Left lobe of liver (tissue), 2 donors: ENCODE measurements at places on chromosomes 2 and 18. TPM values are rescaled to one million over a fixed set of nuclear protein-coding genes. Genes with fewer than 3 reads are reported as not detected.

GRCh38 chr2:68371581-68371980 is 6.5 kb downstream of the PLEK start:
- no peak for DNase-seq

DNA sequence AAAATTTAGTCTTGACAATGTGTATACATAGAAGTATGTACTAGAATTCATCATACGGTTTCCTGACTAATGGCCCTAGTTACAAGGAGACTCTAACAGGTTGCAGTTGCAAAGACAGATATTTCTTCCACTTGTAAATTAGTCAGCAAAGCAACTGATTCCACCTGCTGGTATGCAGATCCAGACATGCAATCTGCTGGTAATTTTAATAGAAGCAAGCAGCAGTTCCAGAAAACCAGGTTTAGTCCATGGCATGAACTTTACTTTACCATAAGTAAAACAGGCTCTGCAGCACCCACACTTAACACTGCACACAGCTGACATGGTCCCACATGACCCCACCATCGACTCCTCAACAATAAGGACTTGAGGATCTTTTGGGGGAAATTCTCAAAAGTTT is 110.9 kb upstream of the SP3 start:
- DNase-seq, result no peak

The ANKRD62 gene
- not detected for total RNA-seq

The TNFAIP6 gene
- total RNA-seq, result not detected

The SEPTIN10 gene
- total RNA-seq, result 36.3 TPM

The IL36B gene
- total RNA-seq, result not detected

- DNase-seq, result no peak
Measured at GRCh38 chr2:109435901-109436598, 177.7 kb downstream of the SEPTIN10 start.

DNA sequence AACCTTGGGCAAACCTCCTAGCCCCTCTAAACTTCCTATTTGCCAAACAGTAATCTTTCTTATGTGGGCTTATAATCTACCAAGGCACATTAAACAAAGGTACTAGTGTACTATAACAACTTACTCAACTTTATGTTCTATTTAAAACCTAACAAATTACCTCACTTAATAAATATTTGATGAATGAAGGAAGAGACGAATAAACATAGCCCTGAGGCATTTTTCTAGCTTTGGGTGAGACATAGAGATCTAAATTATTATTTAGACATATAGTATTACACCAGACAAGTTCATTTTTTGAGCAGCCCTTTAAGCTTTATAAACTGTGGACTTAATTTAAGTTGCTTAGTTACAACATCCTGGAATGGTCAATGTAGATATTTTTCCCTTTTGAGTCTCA is 104.6 kb downstream of the UNC80 start:
- no peak for DNase-seq

- DNase-seq, result no peak
Measured at GRCh38 chr2:149585166-149585885, 2.2 kb downstream of the MMADHC start.

The ACADL gene
- 26.8 TPM for total RNA-seq

The CAPN14 gene
- total RNA-seq, result not detected

The GPBAR1 gene
- 1.3 TPM for total RNA-seq

GRCh38 chr2:18123577-18123976 is 245.1 kb downstream of the KCNS3 start:
- no peak for DNase-seq

DNA sequence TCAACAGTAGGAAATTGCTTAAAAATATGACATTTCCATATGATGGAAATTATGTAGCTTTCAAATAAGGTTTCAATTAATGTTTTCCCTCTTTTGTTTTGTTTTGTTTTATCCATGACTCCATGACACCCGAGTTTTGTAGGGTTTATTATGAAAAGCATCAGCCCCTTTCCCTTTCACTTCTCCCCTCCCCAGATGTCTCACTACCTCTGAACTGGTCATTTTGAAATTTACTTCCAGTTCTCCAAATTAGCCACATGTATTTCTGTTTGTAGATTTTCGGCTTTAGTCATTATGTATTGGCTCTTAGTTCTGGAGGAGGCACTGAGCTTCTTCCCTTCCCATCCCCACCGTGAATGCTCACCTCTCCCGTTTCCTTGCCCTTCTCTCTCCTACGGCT is 18.6 kb upstream of the VPS4B start:
- no peak for DNase-seq

DNA sequence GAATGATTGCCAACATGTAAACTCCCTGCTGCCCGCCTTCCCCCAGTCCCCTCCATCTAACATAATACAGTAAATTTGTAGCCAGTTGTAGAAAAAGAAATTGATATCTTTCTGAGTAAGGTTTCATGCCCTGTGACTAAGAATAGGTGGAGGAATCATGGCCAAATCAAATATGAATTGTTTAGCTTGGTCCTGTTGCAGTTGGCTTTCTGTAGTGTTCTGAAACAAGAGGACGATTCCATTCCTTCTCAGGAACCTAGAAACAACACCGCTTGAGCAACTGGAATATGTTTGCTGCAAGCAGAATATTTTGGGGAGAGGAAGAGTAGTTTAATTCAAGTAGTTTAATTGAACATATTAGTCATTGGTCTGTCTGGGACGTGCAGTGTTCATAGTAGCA is 7.0 kb upstream of the DRC1 start:
- no peak for DNase-seq

The RAB27B gene
- 1.0 TPM for total RNA-seq

The RGPD3 gene
- total RNA-seq, result 0.13 TPM

DNA sequence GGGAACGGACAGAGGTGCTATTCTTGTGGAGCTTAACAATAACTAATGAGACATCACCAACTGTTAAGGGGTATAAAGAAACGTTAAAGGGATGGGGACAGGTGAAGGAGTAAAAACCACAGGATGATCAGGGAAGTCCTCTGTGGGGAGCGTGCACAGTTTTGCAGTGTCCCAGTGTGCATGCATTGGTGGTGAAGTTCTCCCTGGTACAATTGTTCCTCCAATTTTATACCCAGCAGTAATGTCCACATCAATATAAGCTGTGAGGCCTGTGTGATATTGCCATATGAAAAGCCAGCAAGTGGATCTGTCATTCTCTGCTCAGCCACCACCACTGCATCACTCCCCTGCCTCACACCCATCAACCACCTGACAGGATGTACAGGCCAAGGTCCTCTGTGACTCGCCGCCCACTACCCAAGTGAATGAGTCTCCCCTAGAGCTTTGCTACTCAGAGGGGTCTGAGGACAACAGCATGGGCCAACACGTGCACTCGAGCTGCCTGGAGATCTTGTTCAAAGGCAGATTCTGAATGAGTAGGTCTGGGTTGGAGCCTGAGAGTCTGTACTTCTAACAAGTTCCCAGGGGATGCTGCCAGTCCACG is 4.6 kb downstream of the MLPH start:
- DNase-seq, result no peak

GRCh38 chr18:58194028-58194427 is 150.0 kb downstream of the NEDD4L start:
- DNase-seq, result no peak

GRCh38 chr2:59935005-59935404 is 618.4 kb downstream of the BCL11A start:
- no peak for DNase-seq

- no peak for DNase-seq
Measured at GRCh38 chr2:42248846-42249245, 79.7 kb downstream of the EML4 start.

DNA sequence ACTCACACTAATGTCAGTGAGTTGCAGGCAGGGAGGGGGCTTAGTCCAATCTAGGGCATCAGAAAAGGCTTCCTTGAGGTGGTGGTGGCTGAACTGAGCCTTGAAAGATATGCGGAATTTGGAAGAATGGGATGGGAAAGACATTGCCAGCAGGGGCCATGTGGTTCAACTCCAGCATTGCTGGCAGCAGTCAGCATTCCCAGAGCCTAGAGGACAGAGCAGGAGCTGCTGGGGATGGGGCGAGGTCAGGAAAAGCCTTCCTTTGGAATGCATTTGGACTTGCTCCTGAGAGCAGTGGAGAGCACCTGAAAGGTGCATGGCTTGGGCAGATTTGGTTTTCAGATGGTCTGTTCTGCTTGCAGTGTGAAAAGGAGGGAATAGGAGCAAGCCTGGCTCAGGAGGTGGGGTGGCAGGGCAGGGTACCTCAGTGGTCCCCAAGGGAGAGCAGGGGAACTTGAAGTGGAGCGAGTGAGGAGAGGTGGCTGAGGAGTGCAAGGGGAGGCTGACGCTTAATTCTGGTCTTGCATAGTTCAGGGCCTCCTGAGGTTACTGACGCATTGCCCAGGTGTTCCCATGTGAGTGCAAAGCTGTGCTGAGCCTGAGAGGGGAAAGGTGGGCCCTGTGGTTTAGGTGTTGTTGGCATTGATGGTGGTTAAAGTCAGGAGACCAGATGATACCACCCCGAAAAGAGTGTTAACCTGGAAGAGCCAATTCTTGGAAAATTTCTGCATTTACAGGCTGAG is 112.1 kb upstream of the MGAT5 start:
- no peak for DNase-seq

DNA sequence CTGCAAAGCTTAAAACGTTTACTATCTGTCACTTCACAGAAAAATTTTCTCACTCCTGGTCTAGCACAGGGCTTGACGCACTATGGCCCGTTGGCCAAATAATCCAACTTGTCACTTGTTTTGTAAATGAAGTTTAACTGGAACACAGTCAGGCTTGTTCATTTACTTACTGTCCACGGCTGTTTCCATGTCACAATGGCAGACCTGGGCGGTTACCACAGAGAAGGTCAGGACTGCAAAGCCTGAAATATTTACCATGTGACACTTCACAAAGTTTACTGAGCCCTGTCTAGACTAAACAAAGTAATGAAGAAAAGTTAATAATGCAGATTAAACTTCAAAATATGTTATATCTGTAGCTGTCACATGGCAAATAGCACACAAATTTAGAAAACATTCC is 273.0 kb upstream of the GYPC start:
- no peak for DNase-seq

The SKOR2 gene
- not detected for total RNA-seq

- no peak for DNase-seq
Measured at GRCh38 chr2:140473851-140474250, 1657.0 kb downstream of the LRP1B start.

GRCh38 chr2:52288596-52288995 is 1256.7 kb upstream of the NRXN1 start:
- DNase-seq, result no peak

The KCNJ3 gene
- total RNA-seq, result 0.78 TPM

DNA sequence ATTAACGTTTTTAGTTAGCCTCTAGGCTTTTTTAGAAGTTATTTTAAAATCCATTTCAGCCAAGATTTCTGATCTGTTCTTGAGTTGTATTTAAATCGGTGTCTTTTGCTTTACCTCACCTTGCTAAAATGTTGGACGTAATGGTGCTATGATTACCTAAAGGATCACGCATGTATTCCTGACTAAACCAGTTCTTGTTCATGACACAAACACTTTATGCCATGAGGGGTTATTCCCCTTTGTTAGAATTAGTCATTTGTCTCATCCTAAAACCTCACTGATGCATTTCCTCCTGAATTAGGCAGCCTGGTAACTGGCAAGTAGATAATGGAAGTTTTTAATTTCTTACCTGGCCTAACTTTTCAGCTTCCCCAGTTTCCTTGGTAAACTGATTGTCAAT is 185.4 kb upstream of the TANK start:
- DNase-seq, result no peak

The ERFE gene
- not detected for total RNA-seq

GRCh38 chr18:8264861-8265411 is 344.3 kb upstream of the RAB12 start:
- peak; percentile 57 for DNase-seq

The MYO7B gene
- 0.63 TPM for total RNA-seq

- no peak for DNase-seq
Measured at GRCh38 chr2:5592916-5593315, 99.3 kb upstream of the SOX11 start.

GRCh38 chr2:159119652-159120257 is 151.3 kb downstream of the TANC1 start:
- no peak for DNase-seq

GRCh38 chr2:26884486-26884885 is 36.6 kb downstream of the DPYSL5 start:
- no peak for DNase-seq

GRCh38 chr2:203936535-203936934 is at the start of gene ICOS:
ICOS (plus strand) TSS chr2:203936763; CDS start chr2:203936815, 52 bp downstream.
- no peak for DNase-seq

DNA sequence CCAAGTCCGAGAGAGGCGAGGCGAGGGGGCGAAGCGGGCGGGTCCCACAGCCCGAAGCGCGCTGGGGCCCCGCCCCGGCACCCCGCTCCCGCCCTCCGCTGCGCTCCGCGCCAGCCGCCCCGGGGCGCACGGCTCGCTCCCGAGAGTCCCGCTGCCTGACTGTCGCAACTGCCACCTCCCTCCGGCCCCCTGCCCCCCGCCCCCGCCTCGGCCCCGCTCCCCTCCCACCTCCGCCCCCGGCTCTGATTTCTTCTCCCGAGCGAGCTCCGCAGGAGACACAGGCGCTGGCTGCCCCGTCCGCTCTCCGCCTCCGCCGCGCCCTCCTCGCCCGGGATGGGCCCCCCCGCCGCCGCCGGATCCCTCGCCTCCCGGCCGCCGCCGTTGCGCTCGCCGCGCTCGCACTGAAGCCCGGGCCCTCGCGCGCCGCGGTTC is at the start of gene WNT6:
TSS of gene WNT6 (plus strand) at position 250 of the 432 bp plus-strand sequence. CDS start 233 bp downstream, outside the sequence.
- DNase-seq, result no peak

The SPOPL gene
- 11.3 TPM for total RNA-seq

The KCNG3 gene
- total RNA-seq, result not detected

- no peak for DNase-seq
Measured at GRCh38 chr2:30145826-30146336, 926 bp upstream of the YPEL5 start.
